GM13977 (cell line): ENCODE measurements at places on chromosomes 12 and 14.

GRCh38 chr14:93691042-93691780, 97.1 kb downstream of the PRIMA1 start:
- no peak for DNase-seq

DNA sequence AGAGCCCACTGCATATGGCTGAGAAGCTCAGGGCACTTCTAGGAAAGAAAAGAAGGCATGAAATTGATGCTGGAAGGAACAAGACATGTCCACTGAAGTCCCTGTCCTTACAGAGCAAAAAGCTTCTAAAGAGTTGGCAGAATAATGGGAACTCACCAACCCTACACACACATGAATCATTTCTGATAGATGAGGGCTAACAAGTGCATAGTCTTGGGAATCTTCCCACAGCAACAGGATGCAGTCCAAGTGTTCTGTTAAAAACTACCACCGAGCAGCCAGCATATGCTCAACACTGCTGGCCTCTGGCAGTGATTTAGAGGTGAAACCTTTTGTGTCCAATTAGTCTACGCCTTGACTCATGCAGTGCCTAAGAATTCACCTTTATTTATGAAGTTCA, 44.8 kb downstream of the RHOJ start:
- no peak for DNase-seq

- DNase-seq = peak; percentile 78
Measured at GRCh38 chr12:104457746-104458693, 1.3 kb downstream of the CHST11 start.

DNA sequence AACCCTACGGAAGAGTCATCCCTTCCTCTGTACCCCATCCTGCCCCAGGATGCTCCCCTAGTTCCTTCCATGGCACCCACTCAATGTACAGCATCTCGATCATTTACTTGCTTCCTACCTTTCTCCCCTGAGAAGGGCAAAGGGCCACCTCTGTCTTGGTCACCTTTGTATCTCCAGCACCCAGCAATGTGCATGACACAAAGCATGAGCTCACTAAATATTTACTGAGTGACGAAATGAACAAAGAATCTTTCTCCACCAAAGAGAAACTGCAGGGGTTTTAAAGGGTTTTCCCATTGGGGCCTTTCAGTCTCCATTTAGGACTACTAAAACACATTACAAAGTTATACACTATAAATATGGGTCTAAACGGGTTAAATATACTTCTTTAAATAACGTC, 30.6 kb downstream of the ATG14 start:
- no peak for DNase-seq

DNA sequence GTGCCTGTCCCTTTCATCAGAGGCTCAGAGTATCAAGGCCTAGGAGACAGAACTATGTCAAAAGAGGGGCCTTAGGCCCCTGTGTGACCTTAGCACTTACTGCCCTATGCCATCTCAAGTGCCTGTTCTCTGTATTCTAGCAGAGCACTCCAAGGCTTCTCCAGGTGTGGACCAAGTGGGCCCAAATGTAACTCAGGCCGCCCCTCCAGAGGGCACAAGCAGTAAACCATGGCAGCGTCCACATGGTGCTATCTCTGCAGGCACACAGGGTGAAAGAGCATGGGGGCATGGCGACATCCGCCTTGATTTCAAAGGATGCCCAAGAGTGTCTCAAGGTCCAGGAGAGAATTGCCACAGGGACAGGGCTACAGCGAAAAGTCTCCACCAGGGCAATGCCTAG, 628.7 kb downstream of the RPS29 start:
- no peak for DNase-seq

- DNase-seq = no peak
Measured at GRCh38 chr12:51199366-51199945, 18.4 kb downstream of the POU6F1 start.

- DNase-seq = no peak
Measured at GRCh38 chr12:88658009-88658408, 77.7 kb upstream of the KITLG start.

DNA sequence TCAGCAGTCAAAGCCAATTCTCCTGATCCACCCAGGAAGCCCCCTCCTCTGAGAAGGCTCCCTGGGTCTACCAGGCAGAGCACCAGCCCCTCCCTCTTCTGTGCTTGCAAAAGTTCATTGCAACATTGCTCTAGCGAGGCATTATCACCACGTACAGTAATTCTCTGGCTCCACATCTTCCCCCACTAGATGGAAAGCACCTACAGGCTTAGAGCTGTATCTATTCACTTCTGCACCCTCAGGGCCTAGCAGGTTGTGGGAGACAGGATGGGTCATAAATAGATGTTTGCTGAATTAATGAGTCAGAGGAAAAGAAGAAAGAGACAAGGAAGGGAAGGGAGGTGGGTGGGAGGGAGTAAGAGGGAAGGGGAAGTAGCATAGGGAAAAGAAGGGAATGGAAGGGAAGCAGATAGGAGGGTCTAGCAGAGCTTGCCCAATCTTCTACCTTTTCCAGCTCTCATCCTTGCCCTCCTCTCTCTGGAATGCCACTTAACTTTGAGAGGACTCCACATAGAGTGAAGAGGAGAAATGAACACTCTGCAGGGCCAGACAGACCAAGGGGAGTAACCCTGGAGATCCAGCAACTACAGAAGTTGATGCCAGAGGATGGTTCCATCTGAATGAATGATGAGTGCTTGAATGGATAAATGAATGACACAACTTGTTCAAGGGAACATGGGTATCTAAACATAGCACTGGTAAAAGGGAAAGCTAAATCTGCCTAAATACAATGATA, 42.0 kb upstream of the NT5DC3 start:
- DNase-seq = peak; percentile 38

GRCh38 chr12:94267537-94267872, 119.1 kb downstream of the PLXNC1 start:
- no peak for DNase-seq

DNA sequence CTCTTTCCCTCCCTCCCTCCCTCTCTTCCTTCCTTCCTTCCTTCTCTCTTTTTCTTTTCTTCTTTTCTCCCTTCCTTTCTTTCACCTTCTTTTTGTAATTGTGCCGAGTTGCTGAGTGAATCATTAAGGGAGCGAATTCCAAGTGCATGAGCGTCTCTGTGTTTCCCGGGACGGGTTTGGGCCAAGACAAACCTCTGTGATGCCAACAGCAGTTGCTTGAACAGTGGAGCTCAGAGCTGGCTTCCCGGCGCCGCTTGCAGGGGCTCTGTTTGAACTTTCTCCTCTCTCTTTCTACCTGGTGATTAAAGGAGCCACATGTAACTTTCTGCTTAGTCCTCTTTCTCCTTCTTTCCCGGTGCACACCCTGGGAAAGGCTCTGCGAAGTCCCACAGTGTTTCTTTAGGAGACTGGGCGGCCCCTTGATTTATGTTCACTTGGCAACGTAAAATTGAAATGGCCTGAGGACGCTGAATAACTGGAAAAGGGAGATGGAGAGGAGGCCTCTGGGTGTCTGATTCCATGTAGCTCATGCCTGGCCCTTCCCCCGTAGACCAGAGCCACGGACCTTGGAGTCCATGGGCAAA, 33.7 kb upstream of the MAP1LC3B2 start:
- DNase-seq = no peak

DNA sequence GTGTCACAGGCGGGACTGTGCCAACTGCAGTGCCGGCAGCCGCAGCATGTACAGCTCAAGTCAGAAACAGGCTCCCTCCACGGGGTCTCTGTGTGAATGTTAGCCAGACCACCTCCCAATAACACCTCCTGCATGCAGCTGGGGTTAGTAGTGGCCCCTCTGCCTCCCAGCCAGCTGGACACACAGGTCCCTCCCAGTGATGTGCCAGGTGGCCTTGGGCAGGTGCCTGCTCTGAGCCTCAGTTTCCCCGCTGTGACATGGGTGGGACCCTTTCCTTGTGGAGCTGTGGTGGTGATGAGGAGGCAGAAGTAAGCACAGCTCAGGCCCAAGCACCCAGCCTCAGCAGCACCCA, 139.9 kb downstream of the ADGRD1 start:
- no peak for DNase-seq

DNA sequence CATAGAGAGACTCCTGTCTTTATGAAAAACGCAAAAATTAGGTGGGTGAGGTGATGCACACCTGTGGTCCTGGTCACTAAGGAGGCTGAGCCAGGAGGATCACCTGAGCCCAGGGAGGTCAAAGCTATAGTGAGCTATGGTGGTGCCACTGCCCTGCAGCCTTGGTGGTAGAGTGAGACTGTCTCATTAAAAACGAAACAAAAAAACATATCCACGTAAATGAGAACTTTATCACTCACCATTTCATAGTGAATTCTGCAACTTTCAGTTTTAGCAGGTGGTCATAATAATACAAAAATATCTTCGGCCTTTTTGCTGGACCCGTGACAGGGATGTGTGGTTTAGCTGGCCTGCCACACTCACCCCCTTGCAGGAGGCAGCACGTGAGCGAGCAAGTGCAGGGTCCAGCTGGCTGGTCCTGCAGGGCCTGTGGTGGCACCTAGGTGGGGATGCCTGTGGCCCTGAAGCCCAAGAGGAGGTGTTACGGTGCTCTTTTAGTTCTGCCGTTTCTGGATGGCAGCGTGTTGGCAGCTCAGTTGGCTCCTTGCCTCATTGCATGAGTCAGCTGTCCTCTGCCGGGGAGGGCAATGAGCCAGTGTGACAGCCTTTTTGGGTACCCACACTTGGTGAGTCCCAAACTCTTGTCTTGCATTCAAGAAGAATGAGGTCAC, 1330.7 kb upstream of the TMEM132C start:
- DNase-seq = no peak

DNA sequence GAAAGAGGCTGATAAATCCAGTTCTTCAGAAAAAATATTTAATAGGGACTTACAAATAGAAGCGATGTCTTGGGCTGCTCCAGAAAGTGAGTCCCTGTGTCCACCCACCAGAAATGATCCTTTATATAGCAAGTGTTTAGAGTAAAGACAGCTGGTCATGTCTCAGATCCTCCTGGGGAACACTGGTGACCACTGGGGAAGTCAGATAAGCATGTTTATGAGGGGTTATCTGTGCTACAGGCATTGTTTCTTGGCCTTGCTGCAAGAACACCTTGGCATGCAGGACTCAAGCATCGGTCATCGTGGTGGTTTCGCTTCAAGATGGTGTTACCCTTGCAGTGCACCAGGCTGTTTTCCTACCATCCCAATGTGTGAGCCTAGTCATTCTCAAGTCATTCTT, 27.2 kb downstream of the CPM start:
- no peak for DNase-seq

DNA sequence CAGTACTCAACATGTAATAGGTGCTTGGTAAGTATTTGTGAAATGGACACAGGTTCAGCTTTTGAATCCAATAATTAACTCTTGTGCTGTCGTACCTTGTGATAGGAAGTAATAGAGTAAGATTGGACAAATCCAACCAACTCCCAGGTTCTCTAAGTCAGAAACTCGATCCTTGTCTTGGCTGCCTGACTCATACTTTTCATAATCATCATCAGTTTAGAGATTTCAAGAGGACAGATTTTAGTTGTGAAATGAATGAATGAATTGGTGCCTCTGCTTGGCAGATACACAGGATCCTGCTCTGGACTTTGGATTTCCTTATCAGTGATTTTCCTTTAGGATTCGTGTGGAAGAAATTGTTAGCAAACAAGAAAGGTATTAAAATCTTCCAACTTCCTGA, 1145.2 kb downstream of the AACS start:
- DNase-seq = no peak

GRCh38 chr12:93441081-93441616, 598 bp downstream of the UBE2N start:
- DNase-seq = peak; percentile 42

GRCh38 chr14:87916886-87917275, 76.1 kb downstream of the GALC start:
- no peak for DNase-seq

GRCh38 chr12:121112496-121112895, 20.2 kb upstream of the P2RX7 start:
- no peak for DNase-seq

- DNase-seq = no peak
Measured at GRCh38 chr14:68040633-68041369, 221.2 kb downstream of the RAD51B start.

DNA sequence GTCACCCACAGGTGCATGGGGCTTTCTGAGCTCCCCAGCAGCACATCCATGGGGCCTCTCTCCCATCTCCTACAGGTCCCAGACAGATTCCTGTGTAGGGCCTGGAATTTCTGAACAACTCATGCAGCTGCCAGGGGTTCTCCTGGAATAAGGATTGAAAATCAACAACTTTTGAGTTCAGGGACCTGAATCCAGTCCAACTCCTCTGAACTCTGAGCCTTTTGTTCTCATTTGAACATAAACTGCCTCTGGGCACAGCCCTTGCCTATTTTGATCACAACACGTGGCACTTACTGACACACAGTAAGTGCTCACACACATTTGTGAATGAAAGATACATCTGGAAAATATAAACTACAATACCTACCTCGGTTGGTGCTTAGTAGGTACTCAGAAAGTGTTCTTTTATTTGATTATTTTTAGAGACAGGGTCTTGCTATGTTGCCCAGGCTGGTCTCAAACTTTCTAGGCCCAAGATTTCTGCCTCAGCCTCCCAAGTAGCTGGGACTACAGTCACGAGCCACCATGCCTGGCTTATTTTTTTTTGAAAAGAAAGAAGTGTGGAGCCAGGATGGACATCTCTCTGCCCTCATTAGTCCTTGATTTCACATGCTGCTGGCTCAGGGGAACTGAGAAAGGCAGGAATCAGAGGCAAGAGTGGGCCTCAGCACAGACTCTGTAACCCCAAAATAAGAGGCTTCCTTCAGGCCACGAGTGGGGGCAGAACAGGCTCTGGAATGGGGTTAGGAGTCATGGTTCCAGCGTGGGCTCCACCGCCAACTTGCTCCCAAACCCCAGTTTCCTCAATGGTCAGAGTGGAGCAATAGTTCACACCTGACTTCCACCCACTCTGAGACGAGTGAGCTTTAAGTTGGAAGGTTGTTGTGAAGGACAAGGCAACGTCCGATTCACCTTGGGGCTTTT, 27.0 kb downstream of the SYNE3 start:
- DNase-seq = no peak

- no peak for DNase-seq
Measured at GRCh38 chr12:111488271-111488670, 82.5 kb downstream of the SH2B3 start.

- DNase-seq = no peak
Measured at GRCh38 chr12:55722948-55723347, 2.8 kb downstream of the RDH5 start.

DNA sequence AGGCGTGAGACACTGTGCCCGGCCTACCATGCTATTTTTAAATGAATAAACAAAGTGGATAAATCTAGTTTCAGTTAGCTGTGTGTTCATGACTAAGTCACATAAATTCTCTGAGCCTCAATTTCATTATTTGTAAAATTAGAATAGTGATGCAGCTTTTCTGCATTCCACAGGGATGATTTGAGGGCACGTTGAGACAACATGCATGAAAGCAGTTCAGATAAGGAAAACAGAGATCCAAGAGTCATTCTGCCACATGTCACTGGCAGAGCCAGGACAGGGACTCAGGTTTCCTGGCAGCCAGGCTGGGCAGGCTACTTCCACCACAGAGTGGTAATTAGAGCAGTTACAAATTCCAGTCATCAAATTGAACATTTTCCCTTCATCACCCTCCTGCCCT, 2.9 kb upstream of the PPP4R4 start:
- no peak for DNase-seq

- DNase-seq = peak; percentile 26
Measured at GRCh38 chr12:50188875-50189575, 21.9 kb upstream of the CERS5 start.
